ENCODE measurements at places on chromosomes 1 and 21.
A peak's percentile ranks its signal among the peaks of the same experiment; 100 is the strongest.

- no peak for DNase-seq
Observed at GRCh38 chr1:21024918-21025317, 151.8 kb downstream of the EIF4G3 start.

- no peak for DNase-seq
Observed at GRCh38 chr1:232218955-232219865, 410.7 kb downstream of the SIPA1L2 start.

- DNase-seq: peak; percentile 99
Observed at GRCh38 chr1:154431586-154432373, 26.6 kb downstream of the IL6R start.

GRCh38 chr1:27557596-27558340 is 46.2 kb downstream of the AHDC1 start:
- peak; percentile 87 for DNase-seq

DNA sequence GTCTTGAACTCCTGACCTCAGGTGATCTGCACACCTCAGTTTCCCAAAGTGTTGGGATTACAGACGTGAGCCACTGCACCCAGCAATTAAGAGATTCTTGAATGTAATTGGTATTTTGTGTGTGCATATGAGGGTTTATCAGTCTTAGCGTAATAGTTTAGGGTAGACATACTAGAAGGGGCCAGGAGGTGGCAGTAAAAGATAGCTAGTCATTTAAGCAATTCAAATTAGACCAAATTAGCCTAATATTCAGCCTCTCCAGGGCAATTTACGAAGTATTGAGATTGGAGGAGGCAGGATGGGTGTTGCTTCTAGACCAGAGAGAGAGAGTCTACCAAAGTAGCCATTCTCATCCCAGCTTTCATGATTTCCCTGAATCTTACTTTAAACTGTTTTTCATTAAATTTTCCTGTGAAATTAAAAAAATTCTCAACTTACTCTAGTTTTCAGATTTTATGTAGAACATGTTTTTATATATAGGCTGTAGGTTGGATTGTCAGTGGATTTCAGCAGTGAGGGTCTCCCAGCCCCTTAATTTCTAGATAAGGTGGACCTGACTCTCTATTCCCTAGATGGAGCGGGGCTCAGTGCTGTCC is 119.7 kb downstream of the HHAT start:
- peak; percentile 18 for DNase-seq

- no peak for DNase-seq
Observed at GRCh38 chr21:15098908-15099307, 34.1 kb upstream of the NRIP1 start.

GRCh38 chr1:12620931-12621330 is 2.9 kb upstream of the DHRS3 start:
- DNase-seq: no peak

DNA sequence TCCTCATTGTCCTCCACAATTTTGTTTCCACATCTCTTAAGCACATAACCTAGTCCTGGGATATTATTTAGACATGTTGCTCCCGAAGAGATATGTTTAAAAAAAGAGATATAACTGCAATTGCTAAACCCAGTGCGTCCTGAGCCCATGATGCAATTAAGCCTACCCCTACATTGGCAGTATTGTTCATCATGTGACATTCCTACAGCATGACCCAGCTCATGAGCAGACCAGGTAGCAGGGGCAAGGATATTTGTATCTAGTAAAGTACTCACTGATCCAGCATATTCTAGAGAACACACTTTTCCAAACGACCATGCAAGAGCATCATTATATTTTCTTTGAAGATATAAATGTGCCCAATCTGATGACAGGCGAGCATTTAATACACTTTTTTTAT is 1.2 kb downstream of the ADAM30 start:
- no peak for DNase-seq

DNA sequence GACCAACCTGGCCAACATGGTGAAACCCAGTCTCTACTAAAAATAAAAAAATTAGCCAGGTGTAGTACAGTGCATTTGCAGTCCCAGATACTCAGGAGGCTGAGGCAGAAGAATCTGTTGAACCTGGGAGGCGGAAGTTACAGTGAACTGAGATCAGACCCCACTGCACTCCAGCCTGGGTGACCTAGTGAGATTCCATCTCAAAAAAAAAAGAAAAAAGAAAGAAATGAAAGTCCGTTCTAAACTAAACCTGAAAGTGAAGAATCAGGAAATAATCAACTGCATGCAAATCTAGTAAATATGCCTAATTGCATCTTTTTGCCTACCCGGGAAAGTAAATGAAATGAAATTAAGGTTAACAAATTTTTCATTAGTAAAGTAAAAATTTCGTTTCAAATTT is 99.6 kb downstream of the ZZZ3 start:
- DNase-seq: no peak

- DNase-seq: peak; percentile 66
Observed at GRCh38 chr1:28577052-28577678, 14.9 kb upstream of the RAB42 start.

DNA sequence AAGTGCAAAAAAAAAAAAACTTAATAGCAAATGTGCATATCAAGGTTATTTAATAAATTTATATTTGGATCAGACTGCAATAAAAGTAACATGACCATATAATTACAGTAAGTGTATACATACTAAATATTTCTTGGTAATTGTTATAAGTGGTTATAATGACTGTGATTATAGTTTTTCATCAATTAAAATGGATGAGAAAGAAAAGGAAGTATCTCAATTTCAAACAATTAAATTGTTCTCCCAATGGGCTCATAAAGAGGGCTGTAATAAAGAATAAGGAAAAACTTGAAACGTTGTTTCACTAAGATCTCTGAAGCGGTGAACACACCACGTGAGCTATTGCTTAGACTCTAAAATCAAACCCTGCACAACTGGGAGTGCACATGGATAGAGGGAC is 104.1 kb downstream of the CDC42BPA start:
- no peak for DNase-seq

DNA sequence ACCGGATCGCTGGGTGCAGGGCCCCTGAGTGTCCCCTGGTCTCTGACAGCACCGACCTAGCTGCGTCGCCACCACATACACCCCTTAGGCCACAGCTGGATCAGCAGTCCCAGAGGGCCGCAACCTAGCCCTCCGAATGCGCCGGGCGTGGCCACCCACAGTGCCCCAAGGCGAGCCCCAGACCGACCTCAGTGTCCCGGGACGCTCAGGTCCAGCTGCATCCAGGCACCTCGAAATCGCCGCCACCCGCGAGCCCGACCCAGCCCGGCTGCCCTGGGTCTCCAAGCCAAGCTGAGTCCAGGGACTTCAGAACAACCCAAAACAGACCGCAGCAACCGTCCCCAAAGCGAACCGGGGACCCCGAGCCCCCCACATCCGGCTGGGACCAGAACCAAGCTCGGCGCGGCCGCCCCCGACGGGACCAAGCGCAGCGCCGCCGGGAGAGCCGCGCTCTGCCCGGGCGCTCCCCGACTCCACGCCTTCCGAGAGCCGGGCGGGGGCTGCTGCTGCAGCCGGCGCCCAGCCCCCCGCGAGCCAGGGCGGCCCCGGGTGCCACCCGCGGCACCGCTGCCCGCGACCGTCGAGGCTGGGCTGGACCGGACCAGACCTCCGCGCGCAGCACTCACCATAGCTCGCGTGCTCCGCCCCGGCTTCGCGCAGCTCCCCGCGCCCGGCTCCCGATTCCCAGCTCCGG is 54.6 kb upstream of the ECE1 start:
- DNase-seq: peak; percentile 12

DNA sequence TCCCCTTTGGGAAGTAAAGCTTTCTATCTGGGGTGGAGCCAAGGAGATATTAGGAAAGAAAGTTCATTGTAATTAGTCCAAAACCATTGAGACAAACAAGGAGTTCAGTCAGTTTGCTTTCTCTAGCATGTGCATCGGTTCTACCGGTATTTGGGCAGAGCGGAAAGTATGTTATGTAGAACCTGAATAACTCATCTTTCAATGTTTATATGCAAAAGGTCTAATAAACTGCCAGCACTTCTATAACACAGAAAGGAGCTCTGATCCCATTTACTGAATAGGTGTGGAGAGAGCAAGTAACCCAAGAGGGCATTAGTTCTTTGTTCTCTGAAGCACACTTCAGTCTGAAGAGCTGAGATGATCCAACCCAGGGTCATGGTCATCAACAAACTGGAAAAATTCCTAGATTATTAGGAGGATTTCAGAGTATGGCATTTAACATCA is 3.5 kb downstream of the TGFB2 start:
- DNase-seq: peak; percentile 27

DNA sequence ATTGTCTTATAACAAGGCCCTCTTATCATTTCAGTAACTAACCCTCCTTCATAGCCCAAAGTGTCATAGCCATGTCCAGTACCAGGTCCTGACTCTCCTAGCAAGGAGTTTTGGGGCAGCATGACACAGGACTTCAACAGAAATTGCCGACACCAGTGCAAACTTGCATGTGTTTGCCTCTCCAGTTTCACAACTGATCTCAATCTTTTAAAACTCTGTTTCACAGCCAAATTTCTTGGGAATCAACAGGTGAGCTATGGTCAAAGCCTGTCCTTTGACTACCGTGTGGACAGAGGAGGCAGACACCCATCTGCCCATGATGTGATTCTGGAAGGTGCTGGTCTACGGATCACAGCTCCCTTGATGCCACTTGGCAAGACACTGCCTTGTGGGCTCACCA is 36.8 kb downstream of the LAMC2 start:
- no peak for DNase-seq

DNA sequence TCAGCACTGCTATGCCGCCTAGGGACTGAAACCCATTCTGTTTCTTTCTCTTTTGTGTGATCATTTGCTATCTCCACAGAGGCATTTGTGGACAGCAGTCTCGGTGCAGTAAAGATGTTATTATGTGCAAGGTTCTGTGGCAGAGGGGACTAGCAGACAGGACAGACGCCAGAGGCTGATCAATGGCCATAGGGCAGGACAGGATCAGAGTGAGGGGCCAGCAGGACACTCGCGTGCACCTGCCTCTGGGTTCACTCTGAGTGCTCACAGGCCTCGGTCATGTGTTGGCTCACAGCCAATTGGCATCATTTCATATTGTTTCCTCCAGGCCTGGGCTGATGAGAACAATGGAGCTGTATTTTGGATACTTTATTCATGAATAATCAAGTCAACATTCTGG is 212.6 kb downstream of the TGFB2 start:
- DNase-seq: peak; percentile 61

DNA sequence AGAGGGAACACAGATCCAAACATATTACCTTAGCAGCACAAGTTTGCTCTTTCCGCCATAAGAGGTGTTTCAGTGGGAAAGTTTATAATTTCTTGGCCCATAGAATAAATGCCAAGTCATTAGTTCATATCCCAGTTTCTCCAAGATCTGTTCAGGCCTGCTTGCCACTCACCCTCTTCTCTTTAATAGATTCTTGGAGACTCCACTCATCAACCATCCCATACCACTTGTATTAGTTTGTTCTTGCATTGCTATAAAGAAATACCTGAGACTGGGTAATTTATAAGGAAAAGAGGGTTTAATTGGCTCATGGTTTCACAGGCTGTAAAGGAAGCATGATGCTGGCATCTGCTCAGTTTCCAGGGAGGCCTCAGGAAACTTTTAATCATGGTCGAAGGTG is 34.8 kb upstream of the MYSM1 start:
- peak; percentile 63 for DNase-seq

- DNase-seq: peak; percentile 99
Observed at GRCh38 chr1:218705911-218706893, 361.1 kb downstream of the TGFB2 start.

All from mammary epithelial cell (primary cell).